ENCODE measurements at places on chromosomes 12 and 14.

- H3K36me3 ChIP-seq, result no peaks in the 10 kb centered on the region
- H3K27me3 ChIP-seq, result no peaks in the 10 kb centered on the region
- H3K4me1 ChIP-seq, result no peaks in the 10 kb centered on the region
- H3K27ac ChIP-seq, result no peak overlapping the region
- DNase-seq, result no peak
Measured at GRCh38 chr14:69473260-69473659, 11.3 kb upstream of the PLEKHD1 start.

DNA sequence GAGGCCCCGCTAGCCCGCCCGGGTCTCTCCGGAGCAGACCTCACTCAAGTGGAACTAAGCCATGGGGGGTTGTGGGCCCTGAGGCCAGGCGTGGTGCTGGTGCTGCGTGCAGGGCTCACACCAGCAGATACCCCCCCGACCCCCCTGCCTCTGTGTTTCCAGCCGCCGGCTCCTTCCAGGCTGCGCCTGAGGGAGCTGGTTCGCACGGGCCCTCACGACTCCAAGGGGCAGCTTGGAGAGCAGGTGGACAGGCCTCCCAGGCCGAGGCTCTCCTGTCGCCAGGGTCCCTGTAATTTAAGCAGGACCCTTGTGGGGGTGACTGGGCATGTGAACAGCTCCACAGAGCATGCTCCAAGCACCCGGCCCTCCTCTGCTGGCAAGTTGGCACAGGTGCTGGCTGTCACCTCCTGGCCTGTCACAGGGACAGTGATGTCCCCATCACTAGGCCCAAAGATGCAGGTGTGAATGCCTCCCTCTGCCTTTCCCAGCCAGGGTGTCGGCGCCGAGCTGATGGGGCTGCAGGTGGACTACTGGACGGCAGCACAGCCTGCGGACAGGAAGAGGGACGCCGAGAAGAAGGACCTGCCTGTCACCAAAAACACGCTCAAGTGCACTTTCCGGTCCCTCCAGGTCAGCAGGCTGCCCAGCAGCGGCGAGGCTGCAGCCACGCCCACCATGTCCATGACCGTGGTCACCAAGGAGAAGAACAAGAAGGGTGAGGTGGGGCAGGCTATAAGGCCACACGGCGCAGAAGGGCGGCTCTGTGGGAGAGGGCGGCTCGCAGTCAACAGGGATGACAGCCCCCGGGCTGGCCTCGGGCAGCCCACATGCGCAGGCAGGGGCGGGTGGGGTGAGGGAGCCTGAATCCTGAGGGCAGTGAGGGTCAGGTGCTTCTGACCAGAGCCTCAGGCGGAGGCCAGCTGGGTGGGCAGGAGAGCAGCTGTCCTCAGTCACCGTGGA, 5.9 kb upstream of the TEX22 start:
- no peaks in the 10 kb centered on the region for H3K36me3 ChIP-seq
- peaks cover 5% of the 10 kb centered on the region for H3K4me1 ChIP-seq
- no peak overlapping the region for H3K27ac ChIP-seq
- H3K4me3 ChIP-seq, result no peak overlapping the region
- H3K27me3 ChIP-seq, result no peaks in the 10 kb centered on the region

DNA sequence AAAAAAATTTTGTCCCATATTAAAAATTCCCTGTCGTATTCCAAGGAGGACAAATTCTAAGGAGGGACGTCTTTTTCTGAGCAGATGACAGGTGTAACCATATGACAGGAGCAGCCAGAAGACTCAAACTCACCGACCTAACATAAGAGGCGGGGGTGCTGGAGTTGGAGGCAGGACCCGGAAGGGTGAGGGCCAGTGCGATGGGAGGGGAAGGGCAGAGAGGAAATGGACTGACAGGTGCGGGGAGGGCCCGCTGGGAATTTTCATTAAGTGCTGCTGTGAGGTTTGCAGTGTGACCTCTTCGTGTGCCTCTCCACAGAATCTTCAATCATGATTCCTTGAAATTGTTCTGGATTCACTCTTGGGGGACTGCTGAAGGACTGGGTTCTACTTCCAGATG, 189.4 kb downstream of the NTF3 start:
- no peak overlapping the region for H3K4me3 ChIP-seq
- H3K4me1 ChIP-seq, result no peaks in the 10 kb centered on the region
- H3K27me3 ChIP-seq, result no peaks in the 10 kb centered on the region
- no peak for DNase-seq
- H3K27ac ChIP-seq, result no peak overlapping the region

- no peaks in the 10 kb centered on the region for H3K27me3 ChIP-seq
- H3K4me1 ChIP-seq, result no peaks in the 10 kb centered on the region
- DNase-seq, result no peak
- no peak overlapping the region for H3K4me3 ChIP-seq
Measured at GRCh38 chr12:66508025-66508424, 170.9 kb downstream of the GRIP1 start.

GRCh38 chr12:5965950-5966383, 20.9 kb upstream of the ANO2 start:
- H3K4me3 ChIP-seq, result no peak overlapping the region
- H3K4me1 ChIP-seq, result no peaks in the 10 kb centered on the region
- H3K27me3 ChIP-seq, result no peaks in the 10 kb centered on the region
